ENCODE measurements at places on chromosomes 16 and 17.

DNA sequence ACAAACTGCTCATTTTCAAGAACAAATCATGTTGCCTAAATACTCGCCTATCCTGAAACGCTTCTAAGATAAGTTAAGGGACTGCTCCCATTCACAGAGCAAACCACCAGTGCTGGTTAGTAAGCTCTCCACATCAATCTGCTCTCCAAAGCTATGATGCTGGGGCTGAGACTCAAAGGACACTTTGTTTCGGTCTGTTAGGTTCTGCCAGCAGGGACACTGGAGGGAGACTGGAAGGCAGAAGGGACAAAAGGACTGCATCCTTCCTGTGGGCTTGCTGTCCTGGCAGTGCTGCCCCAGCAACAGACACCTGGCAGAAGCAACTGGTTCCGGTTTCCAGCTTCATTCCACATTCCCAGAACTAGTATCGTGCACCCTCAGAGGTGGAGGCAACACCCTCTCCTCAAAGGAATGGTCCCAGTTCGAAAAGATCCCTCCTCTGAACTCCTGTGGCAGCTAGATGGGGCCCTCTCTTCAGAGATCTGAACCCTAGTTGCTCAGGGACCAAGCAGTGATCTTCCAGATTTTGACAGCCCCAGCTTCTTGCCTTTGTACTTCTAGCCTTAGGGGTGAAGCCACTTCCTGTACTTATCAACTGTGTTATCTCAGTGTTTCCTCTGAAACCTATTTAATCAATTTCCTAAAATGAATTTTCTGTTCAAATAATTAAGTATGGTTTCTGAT, 73.4 kb upstream of the GSG1L start:
- no peak for DNase-seq

DNA sequence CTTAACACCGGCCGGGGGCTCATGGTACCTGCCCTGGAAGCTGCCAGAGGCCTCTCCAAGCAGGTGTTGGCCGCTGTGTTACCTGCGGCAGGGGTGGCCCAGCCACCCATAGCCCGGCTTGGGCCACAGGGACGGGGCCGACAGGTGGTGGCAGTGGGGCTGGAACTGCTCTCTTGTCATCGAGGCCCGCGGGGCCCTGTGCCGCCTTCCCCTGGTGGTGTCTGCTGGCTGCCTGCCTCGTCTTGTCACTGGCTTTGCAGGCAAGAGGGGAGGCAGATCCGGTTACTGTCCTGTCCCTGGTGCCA, 27.1 kb downstream of the GSE1 start:
- no peak for DNase-seq

GRCh38 chr16:53892155-53892554, 188.2 kb downstream of the FTO start:
- DNase-seq: peak; percentile 9

GRCh38 chr16:55571191-55571897, 4.9 kb downstream of the CAPNS2 start:
- DNase-seq: no peak

- no peak for DNase-seq
These were observed 9.9 kb upstream of the FLCN start for GRCh38 chr17:17246879-17247278.
